ENCODE measurements at places on chromosomes 3 and 15.

DNA sequence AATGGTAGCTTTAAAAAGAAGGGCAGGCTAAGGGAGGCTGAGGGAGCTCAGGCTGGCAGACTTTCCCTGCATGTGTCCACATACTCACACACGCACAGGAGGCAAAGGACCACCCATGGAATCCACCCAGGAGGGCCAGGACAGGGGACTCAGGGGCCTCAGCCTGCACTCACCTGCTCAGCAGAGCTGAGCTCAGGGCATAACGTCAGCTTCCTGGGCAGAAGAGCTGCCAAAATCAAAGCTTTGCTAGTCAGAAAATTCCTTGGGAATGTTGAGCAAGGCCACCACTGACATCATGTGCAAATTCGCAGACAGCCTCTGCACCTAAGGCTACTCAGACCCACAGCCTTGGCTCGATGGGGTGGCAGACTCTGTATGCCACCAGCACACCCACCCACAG lies 16.4 kb upstream of the ALAS1 start:
- DNase-seq: no peak

GRCh38 chr3:185709251-185709955 lies 115.4 kb downstream of the IGF2BP2 start:
- no peak for DNase-seq

DNA sequence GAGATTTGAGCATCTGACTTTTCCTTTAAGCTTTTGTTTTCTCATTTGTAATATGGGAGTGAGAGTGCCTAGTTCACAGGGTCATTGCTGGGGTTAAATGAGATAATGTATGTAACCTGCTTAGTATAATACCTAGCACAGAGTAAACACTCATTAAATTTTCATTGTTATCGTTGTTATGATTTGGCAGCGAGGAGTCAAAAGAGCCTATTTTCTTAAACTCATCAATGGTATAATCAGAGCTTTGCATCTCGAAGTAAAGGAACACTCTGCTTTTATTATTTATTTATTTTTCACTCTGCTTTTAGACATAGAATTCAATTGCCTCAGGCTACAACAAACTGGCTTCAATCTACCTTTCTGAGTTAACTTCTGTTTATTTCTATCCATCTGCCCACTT lies 52.8 kb downstream of the LPP start:
- no peak for DNase-seq

- no peak for DNase-seq
Observed at GRCh38 chr3:179734497-179735281, 81.8 kb downstream of the USP13 start.

DNA sequence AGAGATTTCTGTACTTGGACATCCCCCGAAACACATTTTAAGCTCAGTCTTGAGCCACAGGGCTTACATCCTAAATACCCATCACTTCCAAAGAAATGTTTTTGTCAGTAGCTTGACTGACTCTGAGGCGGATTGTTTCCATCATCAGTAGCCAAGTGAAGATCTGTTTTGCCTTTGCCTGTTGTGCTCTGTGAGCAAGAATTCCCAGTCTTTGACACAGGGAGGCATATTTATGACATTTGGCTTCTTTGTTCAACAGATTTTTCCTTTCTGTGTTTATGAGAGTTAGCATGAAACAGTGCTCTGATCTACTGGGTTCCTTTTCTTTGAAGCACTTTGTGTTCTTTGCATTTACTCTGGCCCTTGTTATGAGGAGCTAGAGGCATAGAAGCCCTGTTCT lies 132.1 kb upstream of the CDIN1 start:
- DNase-seq: no peak

- no peak for DNase-seq
Observed at GRCh38 chr3:56878074-56878473, 76.3 kb upstream of the ARHGEF3 start.

GRCh38 chr15:50112488-50113186 lies 6.4 kb downstream of the ATP8B4 start:
- no peak for DNase-seq

- DNase-seq: no peak
Observed at GRCh38 chr3:37320276-37320675, 145.9 kb upstream of the LRRFIP2 start.

GRCh38 chr3:190183121-190183520 lies 62.4 kb upstream of the P3H2 start:
- DNase-seq: no peak

DNA sequence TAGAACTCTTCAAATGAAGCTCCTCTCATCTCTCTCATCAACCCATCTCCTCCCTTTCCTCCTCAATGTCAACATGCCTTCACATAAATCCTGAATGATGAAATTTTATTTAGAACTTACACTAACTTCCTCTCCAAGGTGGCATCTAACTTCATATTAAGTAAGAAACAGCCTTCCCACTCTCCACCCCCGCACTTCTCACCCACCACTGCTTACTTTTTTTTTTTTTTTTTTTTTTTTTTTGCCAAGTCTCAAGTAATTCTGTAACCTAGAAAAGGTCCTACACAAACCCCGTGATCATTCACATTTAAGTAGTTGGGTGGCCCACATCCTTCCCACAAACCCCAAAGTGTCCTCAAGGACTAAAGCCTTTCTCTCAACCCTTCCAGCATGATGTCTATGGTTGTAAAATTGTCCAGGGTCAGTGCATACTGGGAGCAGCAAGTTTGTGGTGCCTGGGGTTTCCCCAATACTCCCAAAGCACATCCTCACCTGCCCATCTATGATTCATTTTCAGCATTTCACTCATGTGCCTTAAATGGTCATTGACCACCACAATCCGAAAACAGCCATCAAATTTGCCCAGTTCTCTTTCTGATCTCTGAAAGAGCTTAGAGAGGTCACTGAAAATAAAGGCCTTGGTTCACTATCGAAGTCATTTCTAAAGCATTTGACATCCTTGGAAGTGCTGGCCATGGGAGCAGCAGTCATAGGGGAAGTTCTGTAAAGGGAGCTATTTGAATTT lies 47.2 kb downstream of the CD86 start:
- DNase-seq: no peak

- no peak for DNase-seq
Observed at GRCh38 chr3:147119989-147120388, 286.4 kb downstream of the ZIC4 start.

DNA sequence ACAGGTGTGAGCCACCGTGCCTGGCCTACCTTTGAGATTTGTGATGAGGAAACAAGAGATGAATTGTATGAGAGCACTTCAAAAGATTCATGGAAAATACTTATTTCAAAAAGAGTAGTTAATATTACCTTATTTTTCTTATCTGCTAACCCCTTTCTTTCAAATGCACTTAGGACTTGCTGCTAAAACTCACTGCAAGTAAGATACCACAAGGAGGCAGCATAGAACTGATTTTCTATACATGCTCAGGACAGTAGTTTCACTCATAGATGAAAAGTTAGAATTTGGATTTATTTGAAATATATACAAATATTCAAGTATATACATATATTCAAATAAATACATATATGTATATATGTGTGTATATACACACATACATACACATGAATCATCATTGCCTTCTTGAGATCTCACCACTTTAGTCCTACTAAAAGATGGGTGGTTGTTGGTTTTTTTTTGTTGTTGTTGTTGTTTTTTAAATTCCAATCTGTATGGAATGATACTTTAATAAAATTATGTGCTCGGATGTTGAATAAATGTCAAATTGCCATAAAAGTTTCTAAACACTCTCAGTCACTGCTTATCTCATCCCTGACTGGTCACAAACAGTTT lies 2.4 kb downstream of the CCNDBP1 start:
- no peak for DNase-seq

- DNase-seq: no peak
Observed at GRCh38 chr3:53650424-53650823, 156.0 kb downstream of the CACNA1D start.

DNA sequence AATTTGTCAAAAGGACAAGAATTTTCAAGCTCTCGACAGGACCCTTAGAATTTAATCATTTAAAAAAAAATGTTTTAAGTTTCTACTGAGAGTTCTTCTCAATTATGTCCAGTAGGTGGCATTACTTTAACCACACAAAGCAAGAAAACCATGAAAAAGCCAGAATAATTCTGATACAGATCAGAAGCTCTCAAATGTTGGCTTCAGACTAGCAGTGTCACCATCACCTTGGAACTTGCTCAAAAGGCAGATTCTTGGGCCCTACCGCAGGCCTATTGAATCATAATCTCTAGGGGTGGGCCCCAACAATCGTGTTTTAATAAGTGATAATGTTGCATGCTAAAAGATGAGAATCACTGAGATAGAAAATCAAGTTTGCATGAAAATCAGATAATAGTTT lies 99.5 kb upstream of the KCNMB2 start:
- no peak for DNase-seq

DNA sequence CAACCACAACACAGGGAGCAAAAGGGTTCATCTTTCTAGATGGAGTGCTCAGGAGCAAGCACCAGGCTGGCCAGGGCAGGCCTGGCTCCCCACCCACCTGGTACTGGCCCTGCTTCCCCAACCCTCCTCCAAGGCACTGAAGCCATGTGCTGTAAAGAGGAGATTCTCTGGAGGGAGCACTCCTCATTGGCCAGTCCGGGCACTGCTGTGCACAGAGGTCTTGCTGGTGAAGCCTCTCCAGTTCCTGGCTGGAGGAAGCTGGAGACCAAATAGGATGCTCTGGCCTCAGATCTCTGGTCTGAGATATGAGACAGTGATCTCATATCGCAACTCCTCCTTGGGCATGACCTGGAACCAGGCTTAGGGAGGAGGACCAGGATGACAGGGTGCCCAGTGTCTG lies 7.7 kb upstream of the SEMA3F start:
- no peak for DNase-seq

GRCh38 chr3:29331035-29331434 lies 50.2 kb downstream of the RBMS3 start:
- DNase-seq: no peak

- DNase-seq: no peak
Observed at GRCh38 chr15:99168601-99169580, 64.0 kb downstream of the SYNM start.

- DNase-seq: no peak
Observed at GRCh38 chr3:182233405-182233804, 521.7 kb downstream of the SOX2 start.

DNA sequence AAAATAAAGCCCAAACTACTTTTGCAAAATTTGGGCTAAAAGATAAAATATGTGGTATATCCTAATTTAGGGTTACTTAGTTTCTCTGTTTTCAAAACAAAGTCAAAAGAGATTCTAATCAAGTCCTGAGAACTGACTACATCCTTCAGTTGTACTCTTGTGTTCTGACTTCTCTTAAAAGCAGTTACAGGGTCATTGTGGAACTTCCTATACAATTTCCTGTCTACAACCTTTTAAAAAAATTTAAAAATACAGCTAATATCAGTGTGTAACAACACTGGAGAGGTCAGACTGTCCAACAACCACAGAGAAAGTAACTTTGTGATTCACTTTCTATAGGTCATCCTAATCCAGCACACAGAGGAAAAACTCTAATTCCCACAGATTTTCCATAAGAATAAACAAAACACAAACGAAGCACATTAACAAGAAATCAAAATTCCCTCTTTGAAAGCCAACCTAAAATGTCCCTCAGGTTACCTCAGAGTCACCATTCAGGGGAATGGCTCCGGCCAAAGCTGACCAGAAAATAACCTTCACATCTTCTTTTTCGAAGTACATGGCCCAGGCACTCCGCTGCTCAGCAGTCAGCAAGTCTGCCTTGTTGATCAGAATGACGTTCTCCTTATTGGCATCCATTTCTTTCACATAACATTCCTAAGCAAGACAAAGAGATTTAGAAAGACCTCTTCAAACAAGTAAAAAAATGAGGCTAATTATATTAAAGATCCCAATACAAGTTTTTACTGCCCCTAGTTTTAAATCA lies 13.3 kb downstream of the LSG1 start:
- no peak for DNase-seq

DNA sequence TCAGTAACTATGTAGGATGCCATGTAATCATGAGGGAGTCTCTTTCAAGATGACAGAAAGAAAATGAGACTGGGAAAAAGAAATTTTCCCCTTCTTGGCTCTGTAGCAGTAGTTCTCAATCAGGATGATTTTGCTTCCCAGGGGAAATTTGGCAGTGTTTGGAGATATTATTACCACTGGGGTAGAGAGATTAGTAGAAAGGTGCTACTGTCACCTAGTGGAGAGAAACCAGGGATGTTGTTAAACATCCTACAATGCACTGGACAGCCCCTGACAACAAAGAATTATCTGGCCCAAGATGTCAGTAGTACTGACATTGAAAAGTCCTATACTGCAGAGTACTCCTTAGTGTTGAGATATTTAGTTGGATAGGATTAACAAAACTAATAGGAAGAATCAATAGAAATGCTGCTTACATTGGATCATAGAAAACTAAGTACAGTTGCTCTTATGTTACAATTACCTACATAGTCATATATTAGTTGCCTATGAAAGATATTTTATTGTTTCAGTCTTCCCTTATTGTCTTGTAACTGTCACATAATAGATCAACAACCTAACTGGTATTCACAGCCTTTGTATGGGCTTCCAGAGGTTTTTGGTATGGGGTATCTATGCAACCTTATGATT lies 433.3 kb downstream of the RAP2B start:
- no peak for DNase-seq

Measured in C1 segment of cervical spinal cord (tissue), 14 donors.